Activated CD4-positive, alpha-beta T cell treated with anti-CD3 and anti-CD28 coated beads for 36 hours (primary cell): ENCODE measurements at places on chromosomes 16 and 17.

- no peak for DNase-seq
Measured at GRCh38 chr17:8412089-8412488, 14.5 kb upstream of the RNF222 start.

- DNase-seq = peak; percentile 28
Measured at GRCh38 chr16:87834668-87835473, 34.4 kb downstream of the SLC7A5 start.

DNA sequence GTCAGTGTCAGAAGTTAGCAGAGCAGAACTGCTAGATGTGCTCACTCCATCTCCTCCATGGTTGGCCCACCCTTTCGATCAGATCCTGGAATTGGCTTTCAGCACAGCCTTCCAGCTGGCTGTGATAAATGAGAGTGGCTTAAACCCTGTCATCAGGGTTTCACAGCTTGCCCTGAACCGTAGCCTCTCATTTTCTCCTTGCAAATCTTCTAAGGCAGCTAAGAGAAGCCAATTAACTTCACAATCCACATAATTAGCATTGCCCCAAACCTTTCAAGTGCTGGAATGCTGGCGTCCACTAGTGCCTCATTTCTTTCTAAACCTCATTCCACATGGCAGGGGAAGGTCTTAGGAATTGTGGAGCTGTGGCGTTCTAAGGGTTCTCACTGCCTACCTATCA, 21.7 kb downstream of the MILR1 start:
- DNase-seq = no peak

DNA sequence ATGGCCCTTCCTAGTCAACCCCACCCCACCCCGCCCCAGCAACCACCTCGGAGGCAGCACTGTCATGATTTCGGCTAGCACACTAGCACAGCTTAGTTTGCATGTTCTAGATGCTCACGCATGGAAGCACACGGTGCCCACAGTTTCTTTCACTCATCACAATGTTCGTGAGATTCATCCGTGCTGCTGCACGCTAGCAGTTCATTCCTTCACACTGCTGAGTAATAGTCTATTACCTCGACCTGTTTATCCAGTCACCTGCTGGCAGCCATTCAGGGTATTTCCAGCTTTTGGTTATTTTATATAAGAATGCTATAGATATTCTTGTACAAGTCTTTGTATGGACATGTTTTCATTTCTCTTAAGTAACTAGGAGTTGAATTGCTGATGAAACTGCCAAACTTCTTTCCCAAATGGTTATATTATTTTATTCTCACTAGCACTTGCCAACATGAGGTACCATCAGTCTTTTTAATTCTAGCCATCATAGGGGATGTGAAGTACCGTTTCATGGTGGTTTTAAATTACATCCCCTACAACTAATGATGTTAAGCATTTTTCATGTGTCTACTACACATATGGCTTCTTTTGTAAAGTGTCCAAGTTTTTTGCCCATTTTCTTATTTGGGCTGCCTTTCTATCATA, 75.7 kb downstream of the CYTH1 start:
- DNase-seq = no peak

- peak; percentile 22 for DNase-seq
Measured at GRCh38 chr17:81508639-81509206, 3.9 kb downstream of the ACTG1 start.

DNA sequence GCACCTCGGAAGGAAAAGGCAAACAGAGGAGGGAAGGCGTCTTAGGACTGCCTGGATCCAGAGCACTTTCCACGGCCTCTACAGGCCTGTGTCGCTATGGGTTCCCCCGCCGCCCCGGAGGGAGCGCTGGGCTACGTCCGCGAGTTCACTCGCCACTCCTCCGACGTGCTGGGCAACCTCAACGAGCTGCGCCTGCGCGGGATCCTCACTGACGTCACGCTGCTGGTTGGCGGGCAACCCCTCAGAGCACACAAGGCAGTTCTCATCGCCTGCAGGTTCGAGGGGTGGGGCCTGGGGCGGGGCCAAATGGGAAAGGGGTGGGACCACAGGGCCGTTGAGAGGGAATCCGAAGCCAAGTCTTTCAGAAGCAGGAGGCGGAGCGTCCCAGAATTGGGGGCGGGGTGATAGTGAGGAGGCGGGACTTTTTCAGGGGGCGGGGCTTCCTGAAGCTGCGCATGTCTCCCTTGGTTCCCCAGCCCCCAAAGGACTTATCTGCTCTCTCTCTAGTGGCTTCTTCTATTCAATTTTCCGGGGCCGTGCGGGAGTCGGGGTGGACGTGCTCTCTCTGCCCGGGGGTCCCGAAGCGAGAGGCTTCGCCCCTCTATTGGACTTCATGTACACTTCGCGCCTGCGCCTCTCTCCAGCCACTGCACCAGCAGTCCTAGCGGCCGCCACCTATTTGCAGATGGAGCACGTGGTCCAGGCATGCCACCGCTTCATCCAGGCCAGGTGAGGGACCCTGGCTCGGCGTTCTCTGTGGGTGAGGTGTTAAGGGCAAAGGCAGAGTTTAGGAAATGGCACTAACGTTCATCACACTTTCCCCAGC, 939 bp downstream of the BCL6B start:
- DNase-seq = peak; percentile 97

GRCh38 chr16:26316683-26317464, 625.1 kb downstream of the HS3ST4 start:
- peak; percentile 6 for DNase-seq

DNA sequence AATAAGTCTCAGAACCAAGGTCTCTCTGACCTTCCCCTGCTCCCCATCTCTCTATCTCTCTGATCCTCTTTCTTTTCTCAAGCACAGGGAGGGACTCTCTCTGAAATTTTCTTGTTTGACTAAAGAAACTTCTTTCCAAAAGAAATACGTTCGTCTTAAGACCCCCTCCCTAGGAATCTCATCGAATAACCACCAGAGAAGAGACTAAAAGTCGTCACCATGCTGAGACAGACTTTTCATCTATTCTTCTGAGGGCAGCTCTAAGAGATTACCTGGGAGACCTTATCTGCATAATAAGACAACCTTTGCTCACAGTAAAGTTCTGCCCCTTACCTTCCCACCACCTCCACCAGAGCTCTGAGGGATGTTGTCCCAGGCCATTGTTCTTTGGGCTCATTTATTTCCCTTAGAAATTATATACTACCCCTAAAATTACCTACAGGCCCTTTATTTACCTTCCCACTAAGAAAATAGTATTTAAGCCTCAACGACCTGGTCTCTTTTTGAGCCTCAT, 133.7 kb upstream of the EEF2KMT start:
- DNase-seq = no peak

- no peak for DNase-seq
Measured at GRCh38 chr16:17205279-17206211, 265.2 kb downstream of the XYLT1 start.

- no peak for DNase-seq
Measured at GRCh38 chr17:69913616-69914015, 161.4 kb upstream of the KCNJ16 start.

DNA sequence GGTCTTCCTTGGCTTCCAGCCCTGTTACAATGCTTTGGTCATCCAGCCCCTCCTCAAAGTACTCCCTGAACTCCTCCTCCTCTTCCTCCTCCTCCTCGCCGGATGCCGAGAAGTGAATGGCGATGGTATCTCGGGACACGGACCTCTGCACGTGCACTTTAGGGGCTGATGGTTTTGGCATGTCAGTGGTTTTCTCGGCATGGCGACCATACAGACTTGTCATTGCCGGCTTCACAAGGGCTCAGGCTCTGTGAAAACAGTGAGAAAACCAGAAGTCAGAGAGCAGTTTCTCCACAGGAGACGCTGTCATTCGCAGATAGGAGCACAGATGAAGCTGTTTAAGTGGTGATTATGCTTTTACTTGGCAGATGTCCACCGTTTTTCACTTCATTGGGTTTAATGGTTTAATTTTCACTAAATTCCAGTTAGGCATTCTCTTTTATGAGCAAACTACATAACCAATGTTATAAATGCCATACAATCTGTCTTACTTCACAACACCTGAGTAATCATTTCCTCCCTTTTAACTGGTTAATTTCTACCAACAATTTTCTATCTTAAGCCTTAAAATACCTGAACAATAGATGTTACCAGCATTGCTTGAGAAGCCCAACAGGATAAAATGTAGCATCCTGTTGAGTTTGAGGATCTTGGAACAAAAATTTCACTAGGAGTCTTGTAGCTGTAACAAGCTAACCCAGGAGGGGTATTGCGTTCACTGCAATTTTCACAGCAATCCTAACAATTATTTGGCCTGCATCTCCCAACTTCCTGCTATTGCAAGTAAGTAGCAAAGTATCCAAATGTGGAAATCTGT, 48.9 kb downstream of the TEX2 start:
- DNase-seq = no peak

- no peak for DNase-seq
Measured at GRCh38 chr17:69031839-69032238, 28.9 kb downstream of the ABCA9 start.

- no peak for DNase-seq
Measured at GRCh38 chr16:53966821-53967571, 263.0 kb downstream of the FTO start.

- DNase-seq = no peak
Measured at GRCh38 chr16:54067322-54068065, 219.1 kb downstream of the IRX3 start.

DNA sequence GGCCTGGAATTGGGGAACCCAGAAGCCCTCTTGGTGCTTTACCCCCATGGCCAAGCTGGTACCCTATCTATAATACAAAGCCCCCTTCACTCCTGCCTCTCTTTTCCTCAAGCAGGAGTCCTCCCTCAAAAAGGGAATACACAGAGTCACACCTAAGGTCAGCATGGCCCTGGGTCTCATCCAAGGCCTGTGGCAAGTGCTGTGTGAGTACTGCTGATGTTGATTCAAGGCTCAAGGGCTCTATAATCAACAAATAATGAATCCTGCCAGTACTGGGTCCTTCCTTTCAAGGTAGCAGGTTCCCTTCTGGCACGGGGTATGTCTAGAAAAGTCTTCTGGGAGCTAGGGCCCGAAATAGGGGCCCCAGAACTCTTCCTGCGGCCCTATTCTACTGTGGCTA, 187.3 kb downstream of the CYB561 start:
- DNase-seq = no peak

- DNase-seq = no peak
Measured at GRCh38 chr17:77957235-77957856, 1.2 kb upstream of the TNRC6C start.

DNA sequence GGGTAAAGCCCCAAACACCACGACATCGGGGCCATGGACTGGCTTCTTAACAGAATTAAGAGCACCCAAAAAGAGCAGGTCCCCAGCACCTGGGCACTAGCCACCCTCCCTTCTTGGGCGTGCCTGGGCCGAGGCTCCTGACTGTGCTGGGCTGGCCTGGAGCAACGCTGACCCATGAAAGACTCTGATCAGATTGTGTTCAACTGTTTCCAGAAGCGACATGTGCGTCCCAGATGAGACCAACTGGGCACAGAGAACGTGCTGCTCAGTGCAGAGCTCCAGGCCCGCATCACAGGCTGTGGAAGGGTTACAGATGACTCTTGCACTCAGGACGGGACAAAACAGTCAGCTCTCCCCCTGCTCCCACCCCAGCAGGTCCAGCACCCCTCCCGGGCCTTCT, 100.7 kb downstream of the KCNJ12 start:
- DNase-seq = no peak

DNA sequence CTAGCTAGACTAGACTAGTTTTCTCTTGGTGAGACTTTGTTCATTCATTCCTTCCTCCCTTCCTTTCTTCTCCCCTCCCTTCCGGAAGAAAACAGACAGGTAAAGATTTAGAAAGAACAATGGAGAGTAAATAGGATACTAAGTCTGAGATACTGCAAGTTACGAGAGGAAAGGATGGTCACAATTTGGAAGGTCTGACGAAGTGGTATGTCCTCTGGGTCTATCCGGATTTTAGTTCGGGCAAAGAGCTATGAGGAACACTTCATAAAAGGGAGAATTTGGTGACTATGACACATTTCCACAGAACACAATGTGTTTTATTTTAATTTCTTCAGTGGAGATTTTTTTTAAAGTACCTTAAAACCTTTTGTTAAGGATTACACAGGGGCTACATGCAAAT, 107.7 kb downstream of the BRIP1 start:
- DNase-seq = no peak

DNA sequence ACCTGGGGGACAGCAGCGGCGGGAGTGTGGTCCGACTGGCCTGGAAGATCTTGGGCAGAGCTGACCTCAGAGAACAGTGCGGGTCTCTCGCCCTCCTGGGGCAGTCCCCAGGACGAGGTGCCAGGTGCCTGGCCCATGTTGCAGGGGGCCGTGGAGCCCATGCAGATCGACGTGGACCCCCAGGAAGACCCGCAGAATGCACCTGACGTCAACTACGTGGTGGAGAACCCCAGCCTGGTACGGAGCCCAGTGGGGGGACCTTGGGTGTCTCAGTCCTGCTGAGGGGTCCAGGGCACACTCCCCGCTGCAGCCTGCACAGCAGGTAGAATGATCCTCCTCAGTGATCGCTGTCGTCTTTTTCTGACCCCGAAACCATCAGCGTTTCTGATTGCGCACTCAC, 1.4 kb downstream of the GPS1 start:
- DNase-seq = no peak

GRCh38 chr17:65850486-65850885, 289.0 kb upstream of the AXIN2 start:
- peak; percentile 49 for DNase-seq

DNA sequence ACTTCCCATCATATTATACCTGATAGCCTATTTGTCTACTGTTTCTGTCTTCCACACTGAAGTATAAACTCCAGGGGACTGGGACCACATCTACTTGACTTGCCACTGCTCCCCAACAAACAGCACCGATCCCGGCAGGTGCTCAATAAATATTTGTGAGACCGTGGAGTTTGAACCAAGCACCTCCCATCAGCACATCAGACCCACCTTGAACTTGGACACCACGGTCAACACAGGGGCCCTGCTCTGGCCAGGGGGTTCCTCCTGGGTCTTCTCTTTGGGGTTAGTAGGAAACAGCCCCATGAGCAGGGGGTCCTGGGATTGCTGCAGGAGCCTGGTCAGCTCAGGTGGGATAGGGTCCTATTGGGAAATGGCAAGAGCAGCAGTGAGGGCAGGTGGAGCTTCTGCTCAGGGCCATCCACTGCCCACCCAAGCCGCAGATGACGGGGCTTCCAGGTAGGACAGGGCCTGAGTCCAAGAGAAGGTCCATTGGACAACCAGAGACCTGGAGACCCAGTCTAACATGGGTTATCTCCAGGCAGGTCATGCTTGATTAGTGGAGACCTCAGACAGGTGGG, 19.9 kb downstream of the ZNHIT3 start:
- DNase-seq = no peak
